ENCODE measurements at places on chromosomes 5 and 9. TPM values are rescaled to one million over a fixed set of nuclear protein-coding genes. Genes with fewer than 3 reads are reported as not detected.

- DNase-seq, result no peak
Measured at GRCh38 chr9:12696931-12697622, 3.9 kb downstream of the TYRP1 start.

DNA sequence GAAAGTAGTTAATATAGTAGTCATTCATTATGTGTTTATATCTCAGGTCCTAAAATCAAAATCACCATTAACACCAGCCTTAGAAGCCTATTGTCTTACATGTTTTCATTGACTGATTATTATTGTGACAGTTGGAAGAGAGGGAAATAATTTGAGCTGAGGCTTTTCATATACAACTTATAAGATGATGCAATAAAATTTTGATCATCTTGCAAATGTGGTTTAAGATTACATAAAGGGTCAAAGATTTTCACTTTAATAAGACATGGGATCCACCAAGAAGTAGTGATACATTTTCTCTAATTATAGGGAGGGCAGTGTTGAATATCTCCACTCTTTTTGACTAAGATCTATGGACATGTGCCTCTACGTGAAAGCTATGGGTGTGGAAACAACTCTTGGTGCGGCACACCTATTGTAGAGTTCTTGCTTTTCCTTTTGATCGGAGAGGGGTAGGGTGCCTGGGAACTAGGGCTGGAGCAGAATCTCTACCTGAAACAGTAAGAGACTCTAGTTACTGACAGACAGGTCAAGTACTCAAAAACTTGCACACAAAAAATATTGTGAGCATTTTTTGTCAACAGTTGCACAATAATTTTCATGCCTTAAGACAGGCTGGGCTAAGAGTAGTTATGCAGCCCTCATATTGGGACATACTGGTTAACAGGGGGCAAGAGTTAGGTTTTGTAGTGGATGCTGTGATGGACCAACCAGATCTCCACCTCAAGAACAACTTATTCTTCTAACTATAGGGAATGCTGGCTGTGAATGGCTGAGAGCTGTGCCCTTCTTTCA, 139.3 kb upstream of the FST start:
- DNase-seq, result no peak

GRCh38 chr9:125922854-125923253, 175.7 kb downstream of the PBX3 start:
- no peak for DNase-seq

DNA sequence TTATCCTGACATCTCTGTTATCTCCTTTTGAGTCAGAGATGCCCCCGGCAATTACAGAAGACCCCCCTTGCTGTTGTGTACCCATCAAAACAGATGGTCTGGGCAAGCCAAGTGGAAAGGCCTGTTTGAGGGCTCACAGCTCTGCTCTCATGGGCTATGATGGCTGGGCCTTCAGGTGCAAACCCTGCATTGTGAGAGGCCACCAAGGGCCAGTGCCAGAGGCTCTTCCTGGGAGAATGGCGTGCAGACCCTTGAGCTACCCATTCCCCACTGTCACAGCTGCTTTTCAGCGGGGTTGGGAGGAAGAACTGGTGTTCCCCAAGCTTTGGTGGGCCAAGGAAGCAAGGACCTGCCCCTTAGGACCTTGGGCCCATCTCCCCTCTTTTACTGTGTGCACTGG, 174.7 kb upstream of the PPP1R26 start:
- DNase-seq, result no peak

GRCh38 chr5:102815540-102816332, 60.6 kb downstream of the PAM start:
- DNase-seq, result no peak

DNA sequence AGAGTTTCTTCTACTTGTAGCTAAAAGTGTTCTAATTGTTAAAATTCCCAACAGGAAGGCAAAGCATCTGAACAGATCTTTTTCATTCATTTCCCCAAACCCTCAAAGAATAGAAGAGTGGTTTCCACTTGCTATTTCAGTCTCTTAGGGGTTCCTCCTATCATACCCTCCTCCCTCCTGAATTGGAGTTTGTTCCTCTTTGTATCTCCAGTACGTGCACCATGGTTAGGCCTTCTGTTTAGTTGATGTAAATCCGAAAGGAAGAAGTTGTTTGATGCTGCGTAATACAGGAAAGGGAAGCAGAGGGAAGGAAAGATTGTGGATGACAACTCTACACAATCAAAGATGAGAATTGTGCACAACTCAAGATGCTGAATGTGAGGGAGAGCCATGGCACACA, 303.6 kb downstream of the PIK3R1 start:
- DNase-seq, result no peak

- DNase-seq, result no peak
Measured at GRCh38 chr5:128199611-128200010, 116.0 kb downstream of the SLC12A2 start.

- DNase-seq, result no peak
Measured at GRCh38 chr9:132287256-132287760, 67.5 kb downstream of the SETX start.

GRCh38 chr5:43547532-43547931, 9.3 kb downstream of the PAIP1 start:
- DNase-seq, result no peak

- DNase-seq, result no peak
Measured at GRCh38 chr5:72815580-72816283, 729 bp upstream of the TNPO1 start.

GRCh38 chr9:82466616-82467260, 478.2 kb downstream of the SPATA31D1 start:
- no peak for DNase-seq

GRCh38 chr5:176171171-176171760, 67.0 kb upstream of the SIMC1 start:
- no peak for DNase-seq

- DNase-seq, result no peak
Measured at GRCh38 chr5:42994246-42994554, 45.9 kb downstream of the ANXA2R start.

- DNase-seq, result no peak
Measured at GRCh38 chr5:24649531-24649930, 4.8 kb upstream of the CDH10 start.

- DNase-seq, result no peak
Measured at GRCh38 chr5:77426670-77427069, 65.4 kb downstream of the WDR41 start.

- no peak for DNase-seq
Measured at GRCh38 chr5:174581894-174582293, 142.5 kb upstream of the MSX2 start.

DNA sequence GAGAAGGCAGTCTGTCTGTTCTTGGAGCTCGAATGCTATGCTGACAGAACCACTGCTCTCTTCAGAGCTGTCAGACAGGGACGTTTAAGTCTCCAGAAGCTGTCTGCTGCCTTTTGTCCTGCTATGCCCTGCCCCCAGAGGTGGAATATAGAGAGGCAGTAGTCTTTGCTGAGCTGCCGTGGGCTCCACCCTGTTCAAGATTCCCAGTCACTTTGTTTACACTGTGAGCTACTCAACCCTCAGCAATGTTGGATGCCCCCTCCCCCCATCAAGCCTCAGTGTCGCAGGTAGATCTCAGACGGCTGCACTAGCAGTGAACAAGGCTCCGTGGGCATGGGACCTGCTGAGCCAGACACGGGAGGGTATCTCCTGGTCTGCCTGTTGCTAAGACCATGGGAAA, 344.2 kb downstream of the TMEM161B start:
- no peak for DNase-seq

GRCh38 chr9:93874242-93874641, 80.9 kb downstream of the BARX1 start:
- peak; percentile 24 for DNase-seq

GRCh38 chr9:135901031-135901758, 6.2 kb downstream of the CAMSAP1 start:
- no peak for DNase-seq

DNA sequence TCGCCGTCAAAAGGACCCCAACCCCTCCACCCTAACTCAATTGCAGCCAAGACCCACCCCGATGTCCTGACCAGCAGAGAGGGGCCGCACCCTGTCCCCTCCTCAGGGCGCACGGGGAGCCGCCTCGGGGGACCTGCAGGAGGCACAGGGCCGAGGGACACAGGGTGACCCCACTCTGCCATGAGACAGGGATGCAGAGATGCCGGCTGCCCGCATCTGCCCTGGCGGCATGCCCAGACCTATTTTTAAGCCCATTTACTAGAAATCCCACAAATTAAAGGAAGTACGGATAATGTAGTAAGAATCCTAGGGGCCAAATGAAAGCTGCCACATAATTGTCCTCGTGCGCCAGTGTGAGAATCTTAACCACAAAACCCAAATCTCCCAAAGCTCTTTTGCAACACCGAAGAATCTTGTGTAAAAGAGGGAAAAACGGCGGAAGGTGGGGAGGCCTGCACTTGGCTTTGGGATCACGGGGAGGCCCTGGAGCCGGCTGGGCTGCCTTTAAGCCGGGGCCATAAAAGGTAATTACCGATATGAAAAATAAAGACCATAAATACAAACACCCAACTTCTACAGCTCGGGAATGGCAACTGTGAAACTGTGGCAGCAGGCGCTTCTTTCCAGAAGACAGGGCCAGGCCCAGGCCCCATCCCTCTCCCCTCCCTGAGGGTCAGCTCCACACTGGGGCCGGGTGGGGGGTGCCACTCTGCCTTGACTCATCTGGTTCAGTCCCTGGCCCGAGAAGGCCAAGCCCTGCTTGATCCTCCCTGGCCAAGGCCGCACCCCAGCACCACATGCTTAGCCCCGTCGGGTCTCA, 35.0 kb downstream of the NACC2 start:
- no peak for DNase-seq

DNA sequence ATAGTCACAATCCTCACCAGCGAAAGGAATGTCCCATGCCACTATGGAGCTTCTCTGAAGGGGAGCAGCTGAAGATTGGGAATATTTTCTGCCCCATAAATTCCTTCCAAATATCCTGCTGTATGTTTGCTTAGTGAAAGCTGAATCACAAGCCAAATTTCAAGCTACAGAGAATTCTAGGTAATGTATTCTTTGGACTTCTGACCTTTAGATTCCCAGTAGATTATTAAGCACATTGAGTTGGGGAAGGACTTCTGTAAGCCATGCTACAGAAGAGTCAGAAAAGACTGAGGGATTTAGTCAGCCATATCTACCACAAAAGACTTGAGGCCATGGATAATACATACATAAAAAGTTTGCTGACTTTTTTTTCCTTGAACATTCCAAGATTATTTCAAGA, 1342.0 kb upstream of the NUDT12 start:
- DNase-seq, result no peak

GRCh38 chr5:83572271-83572670, 100.7 kb downstream of the VCAN start:
- no peak for DNase-seq

- no peak for DNase-seq
Measured at GRCh38 chr5:124728968-124729332, 17.5 kb downstream of the ZNF608 start.

GRCh38 chr9:13354733-13355132, 75.2 kb upstream of the MPDZ start:
- no peak for DNase-seq

DNA sequence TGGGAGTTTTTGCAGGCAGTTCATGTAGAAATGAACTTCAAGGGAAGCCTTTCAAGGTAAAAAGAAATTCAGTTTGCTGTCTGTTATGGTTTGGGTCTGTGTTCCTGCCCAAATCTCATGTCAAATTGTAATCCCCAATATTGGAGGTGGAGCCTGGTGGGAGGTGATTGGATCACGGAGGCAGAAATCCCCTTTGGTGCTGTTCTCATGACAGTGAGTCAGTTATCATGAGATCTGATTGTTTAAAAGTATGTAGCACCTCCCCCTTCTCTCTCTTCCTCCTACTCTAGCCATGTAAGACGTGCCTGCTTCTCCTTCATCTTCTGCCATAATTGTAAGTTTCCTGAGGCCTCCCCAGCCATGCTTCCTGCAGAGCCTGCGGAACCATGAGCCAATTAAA, 341.4 kb downstream of the ARHGEF28 start:
- DNase-seq, result no peak

Gene LRRC70
- 0.73 TPM for total RNA-seq

Gene IQGAP2
- 37.3 TPM for total RNA-seq

Gene PCDHB12
- total RNA-seq, result not detected

Gene AMBP
- total RNA-seq, result not detected

Gene ENHO
- total RNA-seq, result not detected

Gene IL9
- total RNA-seq, result not detected

Gene ACOT12
- total RNA-seq, result not detected

Gene PPIC
- total RNA-seq, result not detected

Gene GBGT1
- total RNA-seq, result 8.2 TPM

Gene N4BP3
- 3.3 TPM for total RNA-seq

Gene GLRA1
- not detected for total RNA-seq

Gene AJM1
- 5.7 TPM for total RNA-seq

Gene CERT1
- total RNA-seq, result 46.4 TPM

Gene SLC25A2
- total RNA-seq, result 0.23 TPM

Gene JAKMIP2
- 1.2 TPM for total RNA-seq

Gene FAM78A
- 51.6 TPM for total RNA-seq

Measured in activated CD4-positive, alpha-beta T cell treated with anti-CD3 and anti-CD28 coated beads, Interleukin-2, amount 10 ng/mL, durations not matched to agents 24 days and 14 days (primary cell).